Central memory CD4-positive, alpha-beta T cell (primary cell): ENCODE measurements at places on chromosomes 7 and 10.
A peak's percentile ranks its signal among the peaks of the same experiment; 100 is the strongest.

- no peak for DNase-seq
These were observed 173.8 kb downstream of the PARD3 start for GRCh38 chr10:34641147-34641912.

DNA sequence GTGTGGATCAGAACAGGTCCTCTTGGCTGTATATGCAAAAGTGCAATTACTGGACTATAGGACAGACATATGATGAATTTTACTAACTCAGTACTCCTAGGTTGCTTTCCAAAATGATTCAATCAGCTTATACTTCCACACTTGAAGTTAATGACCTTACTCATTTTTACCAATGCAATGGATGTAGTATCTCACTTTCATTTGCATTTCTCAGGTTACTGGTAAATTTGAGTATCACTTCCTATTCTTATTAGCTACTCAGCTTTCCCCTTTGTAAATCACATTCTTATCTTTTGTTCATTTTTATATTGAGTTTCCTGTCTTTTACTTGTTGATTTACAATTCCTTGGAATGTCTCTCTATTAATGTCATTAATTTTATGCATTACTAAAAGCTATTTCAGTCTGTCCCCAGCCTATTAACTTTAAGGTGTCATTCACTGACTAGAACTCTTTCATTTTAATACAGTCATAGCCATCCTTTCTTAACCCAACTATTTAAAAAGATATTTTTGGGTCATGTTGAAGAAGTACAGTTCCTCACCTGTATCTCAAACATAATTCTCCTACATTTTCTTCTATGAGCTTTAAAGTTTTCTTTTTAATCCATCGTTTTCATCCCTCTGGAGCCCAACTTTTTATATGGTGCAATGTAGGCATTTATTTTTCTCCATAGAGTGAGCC is 88.6 kb downstream of the VIM start:
- no peak for DNase-seq

- DNase-seq: no peak
These were observed 185.7 kb downstream of the STK31 start for GRCh38 chr7:23895666-23896096.

GRCh38 chr10:18158773-18159265 is 18.6 kb downstream of the CACNB2 start:
- DNase-seq: no peak

- no peak for DNase-seq
These were observed 97.7 kb upstream of the PDLIM1 start for GRCh38 chr10:95388539-95388938.

- peak; percentile 29 for DNase-seq
These were observed 920 bp downstream of the PRLHR start for GRCh38 chr10:118594392-118595063.

- DNase-seq: no peak
These were observed 2.1 kb upstream of the GUSB start for GRCh38 chr7:65983965-65984658.

GRCh38 chr7:38909870-38910269 is 879 bp upstream of the VPS41 start:
- DNase-seq: no peak

DNA sequence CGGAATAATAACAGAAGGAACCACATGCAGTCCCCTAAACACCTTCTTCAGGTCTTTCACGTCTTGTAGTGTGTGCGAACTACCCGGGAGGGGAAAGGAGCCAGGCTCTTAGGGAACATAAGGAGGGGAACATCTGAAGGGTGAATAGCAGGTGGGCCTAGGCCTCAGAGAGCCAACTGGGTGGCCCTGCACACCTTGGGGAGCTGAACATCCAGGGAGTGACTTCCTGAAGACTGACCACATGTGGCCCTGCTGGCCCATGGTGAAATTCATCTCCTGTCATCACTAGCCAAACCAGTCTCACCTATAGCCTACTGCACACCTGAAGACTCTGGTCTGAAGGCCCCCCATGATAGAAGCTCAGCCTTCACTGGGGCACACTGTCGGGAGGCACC is 5.6 kb downstream of the CALML3 start:
- DNase-seq: no peak

DNA sequence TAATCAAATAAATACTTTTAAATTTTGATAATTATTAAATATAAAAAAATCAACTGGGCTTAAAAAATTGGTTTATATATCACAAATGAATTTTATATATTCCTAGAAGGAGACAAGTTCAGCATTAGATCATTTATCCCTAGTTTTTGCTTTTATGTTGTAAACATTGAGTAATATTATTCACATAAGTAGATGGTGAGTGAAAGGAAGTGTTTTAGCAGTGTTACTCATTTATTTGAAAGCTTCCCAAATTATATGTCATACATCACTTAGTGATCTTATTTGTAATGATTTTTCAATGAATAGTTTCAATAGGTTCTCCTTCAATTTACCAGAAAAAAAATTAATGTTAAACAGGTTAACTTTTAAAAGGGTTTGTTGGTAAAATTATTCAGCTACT is 15.8 kb downstream of the KLLN start:
- no peak for DNase-seq

GRCh38 chr10:78513330-78513729 is 479.7 kb downstream of the RPS24 start:
- no peak for DNase-seq

DNA sequence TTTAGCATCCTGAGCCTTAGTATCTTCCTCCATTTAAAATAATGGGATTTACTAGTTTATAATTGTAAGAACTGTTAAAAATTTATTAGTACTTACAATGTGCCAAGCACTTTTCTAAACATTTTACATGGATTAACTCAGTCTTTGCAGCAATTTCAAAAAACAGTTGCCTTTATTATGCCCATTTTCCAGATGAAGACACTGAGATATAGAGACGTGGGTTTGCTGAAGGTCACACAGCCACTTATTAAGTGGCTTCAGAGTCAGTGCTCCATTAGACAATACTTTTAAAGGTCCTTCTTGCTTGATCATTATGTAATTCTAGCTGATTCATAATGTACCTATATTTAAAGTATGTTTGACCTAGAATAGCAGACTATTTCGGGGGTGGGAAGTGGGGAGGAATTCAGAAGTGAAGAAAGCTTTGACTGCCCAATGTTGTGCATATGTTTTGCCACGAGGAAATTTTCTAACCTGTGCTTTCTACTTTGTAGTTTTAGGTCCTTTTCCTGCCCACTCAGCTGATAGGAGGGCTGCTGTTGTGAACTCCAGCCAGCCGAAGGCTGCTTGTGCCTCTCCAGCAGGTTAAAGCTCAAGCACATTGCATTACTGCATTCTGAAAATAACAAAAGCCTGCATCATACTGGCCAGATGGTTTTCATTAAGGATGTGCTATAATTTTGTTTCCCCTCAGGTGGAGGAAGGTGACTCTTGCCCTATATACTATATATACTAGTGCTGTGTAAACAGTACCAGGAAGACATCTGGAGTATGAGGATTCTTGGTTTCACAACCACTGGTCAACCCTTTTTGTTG is 4.3 kb downstream of the PLEKHA8 start:
- DNase-seq: no peak

- peak; percentile 89 for DNase-seq
These were observed at the start of gene TRIM4 for GRCh38 chr7:99918959-99919813. TRIM4 (minus strand) TSS chr7:99919530; CDS start chr7:99919401, 129 bp downstream.

- no peak for DNase-seq
These were observed 87.4 kb downstream of the FOXL3 start for GRCh38 chr7:377080-378040.

DNA sequence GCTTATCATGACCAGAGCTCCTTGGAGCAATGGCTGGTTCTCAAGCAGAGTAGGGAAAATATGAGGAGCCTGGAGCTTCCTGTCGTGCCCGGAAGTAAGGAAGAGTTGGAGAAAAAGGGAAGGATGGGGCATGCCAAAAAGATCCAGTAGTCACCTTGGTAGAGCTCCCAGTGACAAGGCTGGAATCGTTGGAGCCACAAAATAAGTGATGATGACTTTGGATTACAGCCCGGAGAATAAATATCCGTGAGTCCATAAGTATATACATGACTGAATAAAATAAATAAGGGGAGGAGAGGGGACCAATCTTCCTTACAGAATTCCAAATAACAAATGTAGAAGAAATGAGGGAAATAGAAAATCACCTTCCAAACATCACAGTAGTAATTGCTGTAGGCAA is 29.3 kb downstream of the LMTK2 start:
- no peak for DNase-seq

GRCh38 chr7:123751821-123752220 is 3.0 kb upstream of the WASL start:
- DNase-seq: no peak

GRCh38 chr10:50470345-50470744 is 153.4 kb downstream of the SGMS1 start:
- DNase-seq: no peak

- DNase-seq: no peak
These were observed 1.0 kb downstream of the CACNA2D1 start for GRCh38 chr7:82442492-82443035.

DNA sequence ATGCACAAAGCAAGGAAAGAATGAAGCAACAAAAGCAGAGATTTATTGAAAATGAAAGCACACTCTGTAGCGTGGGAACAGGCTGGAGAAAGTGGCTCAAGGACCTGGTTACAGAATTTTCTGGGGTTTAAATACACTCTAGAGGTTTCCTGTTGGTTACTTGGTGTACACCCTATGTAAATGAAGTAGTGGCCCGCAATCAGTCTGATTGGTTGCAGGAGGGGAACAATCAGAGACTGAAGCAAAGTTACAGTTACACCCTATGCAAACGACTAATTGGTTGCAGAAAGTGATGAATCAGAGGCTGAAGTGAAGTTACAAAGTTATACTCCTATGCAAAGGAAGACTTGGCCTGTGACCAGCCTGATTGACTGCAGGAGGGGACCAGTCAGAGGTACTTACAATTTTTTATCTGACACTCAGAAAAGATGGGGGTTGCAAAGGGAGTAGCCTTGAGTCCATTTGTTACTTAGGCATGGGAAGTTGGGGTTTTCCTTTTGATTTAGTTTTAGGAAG is 3.6 kb upstream of the MTPN start:
- peak; percentile 86 for DNase-seq

DNA sequence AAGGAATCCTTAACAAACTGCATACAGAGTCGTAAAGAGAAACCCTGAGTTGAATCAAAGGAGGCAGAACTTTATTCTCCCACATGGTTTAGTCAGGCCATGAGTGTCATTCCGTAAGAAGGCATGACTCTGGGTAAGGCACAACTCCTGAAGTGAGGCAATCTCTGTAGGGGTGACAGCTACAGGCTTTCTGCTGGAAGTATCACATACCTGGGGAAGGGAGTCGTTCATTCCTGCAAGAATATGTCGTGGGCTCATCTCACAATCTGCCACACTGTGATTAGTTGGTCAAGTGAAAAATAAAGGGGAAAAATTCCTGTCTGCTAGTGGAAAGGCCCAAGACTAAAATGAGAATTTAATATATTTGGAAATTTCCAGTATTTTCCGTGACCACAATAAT is 392.6 kb downstream of the POM121L12 start:
- no peak for DNase-seq

GRCh38 chr7:150900675-150901074 is 48.4 kb downstream of the AOC1 start:
- no peak for DNase-seq

DNA sequence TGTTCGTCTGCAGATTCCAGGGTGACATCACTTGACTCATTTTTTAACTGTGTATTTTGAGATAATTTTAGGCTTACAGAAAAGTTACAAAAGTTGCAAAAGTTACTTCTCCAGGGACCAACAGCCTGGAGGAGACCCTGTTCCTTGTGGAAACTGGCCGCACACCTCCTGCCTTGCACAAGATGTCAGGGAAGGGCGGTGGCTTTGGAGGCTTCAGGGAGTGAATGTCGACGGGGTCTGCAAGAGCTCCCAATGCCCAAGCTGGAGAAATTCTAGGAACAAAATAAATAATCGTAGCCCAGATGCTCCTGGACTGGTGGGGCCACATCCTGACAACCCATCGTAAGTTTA is 62.2 kb upstream of the FAM20C start:
- DNase-seq: no peak

DNA sequence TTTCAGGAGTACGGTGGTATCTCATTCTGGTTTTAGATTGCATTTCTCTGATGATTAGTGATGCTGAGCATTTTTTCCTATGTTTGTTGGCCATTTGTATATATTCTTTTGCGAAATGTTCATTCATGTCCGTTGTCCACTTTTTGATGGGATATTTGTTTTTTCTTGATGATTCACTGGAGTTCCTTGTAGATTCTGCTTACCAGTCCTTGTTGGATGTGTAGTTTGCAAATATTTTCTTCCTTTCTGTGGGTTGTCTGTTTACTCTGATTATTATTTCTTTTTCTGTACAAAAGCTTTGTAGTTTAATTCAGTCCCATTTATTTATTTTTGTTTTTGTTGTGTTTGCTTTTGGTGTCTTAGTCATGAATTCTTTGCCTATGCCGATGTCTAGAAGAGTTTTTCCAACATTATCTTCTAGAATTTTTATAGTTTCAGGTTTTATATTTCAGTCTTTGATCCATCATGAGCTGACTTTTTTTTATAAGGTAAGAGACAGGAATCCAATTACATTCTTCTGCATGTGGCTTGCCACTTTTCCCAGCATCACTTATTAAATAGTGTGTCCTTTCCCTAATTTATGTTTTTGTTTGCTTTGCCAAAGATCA is 320.5 kb downstream of the MAGI2 start:
- no peak for DNase-seq

DNA sequence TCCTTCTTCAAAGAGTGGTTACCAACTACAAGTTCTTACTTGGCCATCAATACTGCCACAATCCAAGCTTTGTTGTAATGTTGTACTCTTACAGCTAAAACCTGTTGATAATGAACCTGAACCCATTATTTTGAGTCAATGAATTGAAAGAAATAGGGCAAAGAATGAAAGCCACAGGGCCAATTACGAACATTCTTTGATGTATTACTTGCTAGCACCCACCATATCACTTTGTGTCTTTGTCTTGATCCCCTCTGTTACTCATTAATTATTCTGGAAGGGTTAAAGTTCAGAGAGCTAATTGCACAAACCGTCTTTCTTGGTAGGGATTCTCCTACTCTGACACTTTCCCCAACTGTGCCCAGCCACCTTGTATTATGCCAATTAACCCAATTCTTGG is 53.2 kb upstream of the TFEC start:
- no peak for DNase-seq

DNA sequence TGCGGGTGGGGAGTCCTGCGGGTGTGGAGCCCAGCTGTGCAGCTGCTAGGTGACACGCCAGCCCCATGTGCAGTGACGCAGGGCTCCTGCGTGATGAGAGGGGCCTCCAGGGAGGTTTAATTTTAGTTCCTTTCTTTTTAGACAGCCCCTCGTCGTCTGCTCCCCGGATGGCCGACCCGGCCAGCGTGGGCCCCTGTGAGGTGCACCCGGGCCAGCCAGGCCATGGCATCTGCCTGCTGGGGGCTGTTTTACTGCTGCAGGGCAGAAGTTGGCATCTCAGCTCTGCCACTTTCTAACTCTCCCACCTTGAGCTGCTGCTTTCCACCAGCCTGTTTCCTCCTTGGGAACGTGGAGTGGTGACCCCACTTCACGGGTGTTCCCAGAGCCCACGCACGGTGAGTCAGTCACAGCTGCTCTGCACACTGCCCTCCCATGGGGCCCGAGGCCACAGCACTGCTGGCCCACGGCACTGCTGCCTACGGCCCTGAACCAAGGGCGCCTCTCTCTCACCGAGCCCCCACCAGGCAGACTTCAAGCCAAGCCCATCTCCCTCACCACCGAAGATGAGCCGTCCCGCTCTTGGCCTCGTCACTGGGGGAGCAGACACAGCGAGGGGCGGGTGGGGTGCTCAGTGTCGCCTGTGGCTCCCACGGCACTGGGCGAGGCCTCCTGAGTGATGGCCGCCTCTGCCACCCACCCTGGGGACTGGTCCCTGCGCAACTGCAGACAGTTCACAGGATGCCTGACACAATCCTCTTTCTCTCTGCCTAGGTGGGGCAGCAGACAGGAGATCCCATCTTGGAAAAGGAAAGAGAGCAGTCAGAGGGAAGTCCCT is 21.3 kb downstream of the CYP2W1 start:
- DNase-seq: no peak
